ENCODE measurements at places on chromosomes 5 and 9.

GRCh38 chr5:180950291-180950949 is 38.2 kb upstream of the BTNL3 start:
- no peaks in the 10 kb centered on the region for H3K4me1 ChIP-seq
- H3K27me3 ChIP-seq: no peaks in the 10 kb centered on the region

- no peaks in the 10 kb centered on the region for H3K27me3 ChIP-seq
- H3K36me3 ChIP-seq: no peaks in the 10 kb centered on the region
- no peak overlapping the region for H3K27ac ChIP-seq
- H3K4me1 ChIP-seq: no peaks in the 10 kb centered on the region
Measured at GRCh38 chr5:39619168-39619818, 194.5 kb upstream of the DAB2 start.

DNA sequence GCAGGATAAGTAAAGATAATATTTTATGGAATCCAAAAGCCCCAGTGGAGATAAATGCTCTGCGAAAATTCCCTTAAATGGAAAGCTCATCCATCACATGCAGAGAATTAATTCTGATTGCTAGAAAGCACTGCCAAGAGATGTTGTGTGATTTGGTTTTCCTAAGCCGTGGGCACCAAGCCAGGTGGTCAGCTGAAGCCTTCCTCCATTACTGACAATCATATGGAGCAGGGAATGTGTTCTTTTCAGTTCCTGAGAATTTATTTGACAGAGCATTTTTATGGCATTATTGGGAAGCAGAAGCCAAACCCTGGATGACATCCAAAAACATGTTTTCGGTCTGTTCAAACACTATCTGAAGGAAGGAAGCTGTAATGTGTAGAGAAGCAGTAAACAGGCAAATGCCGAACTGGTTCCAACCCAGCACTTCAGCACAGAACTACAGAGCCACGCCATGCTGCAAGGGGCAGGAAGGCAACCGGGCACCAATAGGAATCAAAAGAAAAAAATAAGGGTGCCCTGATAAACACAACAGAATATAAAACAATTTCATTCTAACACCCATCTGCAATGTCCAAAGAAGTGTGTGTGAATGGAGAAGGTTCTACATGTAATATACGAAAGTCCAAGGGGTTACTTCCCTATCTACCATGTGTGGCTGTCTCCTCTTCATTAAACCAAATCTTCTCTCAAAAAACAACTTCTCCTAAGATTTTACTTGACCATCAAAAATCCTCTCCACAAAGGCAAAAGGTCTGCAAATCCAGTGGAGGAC is 12.3 kb downstream of the ARSB start:
- no peaks in the 10 kb centered on the region for H3K27me3 ChIP-seq
- H3K27ac ChIP-seq: no peak overlapping the region
- no peaks in the 10 kb centered on the region for H3K4me1 ChIP-seq
- no peak overlapping the region for H3K4me3 ChIP-seq

- DNase-seq: no peak
- H3K27ac ChIP-seq: no peak overlapping the region
- no peaks in the 10 kb centered on the region for H3K36me3 ChIP-seq
Measured at GRCh38 chr5:54603372-54603771, 85.8 kb downstream of the SNX18 start.

- peak within 1 kb of the TSS; percentile 72 for H3K4me3 ChIP-seq
- H3K27me3 ChIP-seq: no peaks in the 10 kb centered on the region
- peaks cover 30% of the 10 kb centered on the region for H3K4me1 ChIP-seq
- peak within 1 kb of the TSS; percentile 95 for H3K27ac ChIP-seq
Measured at GRCh38 chr5:100903039-100903887, at the start of gene ST8SIA4. Gene ST8SIA4 (minus strand): TSS chr5:100903282. CDS start chr5:100902955, 327 bp downstream.

- no peaks in the 10 kb centered on the region for H3K36me3 ChIP-seq
- no peak overlapping the region for H3K27ac ChIP-seq
- no peaks in the 10 kb centered on the region for H3K4me1 ChIP-seq
- no peak for DNase-seq
- no peak overlapping the region for H3K4me3 ChIP-seq
- H3K27me3 ChIP-seq: no peaks in the 10 kb centered on the region
Measured at GRCh38 chr9:109901201-109901600, 121.2 kb downstream of the PALM2AKAP2 start.

GRCh38 chr9:123365287-123365880 is 9.4 kb downstream of the CRB2 start:
- H3K27ac ChIP-seq: no peak overlapping the region
- no peak overlapping the region for H3K4me3 ChIP-seq
- H3K36me3 ChIP-seq: no peaks in the 10 kb centered on the region
- peaks cover under 1% of the 10 kb centered on the region for H3K4me1 ChIP-seq
- no peak for DNase-seq

- H3K36me3 ChIP-seq: no peaks in the 10 kb centered on the region
- no peaks in the 10 kb centered on the region for H3K4me1 ChIP-seq
- no peak for DNase-seq
- no peak overlapping the region for H3K4me3 ChIP-seq
- H3K27me3 ChIP-seq: no peaks in the 10 kb centered on the region
Measured at GRCh38 chr5:32330126-32330971, 17.6 kb upstream of the MTMR12 start.

GRCh38 chr5:37888476-37888875 is 48.6 kb upstream of the GDNF start:
- H3K27me3 ChIP-seq: no peaks in the 10 kb centered on the region
- no peak for DNase-seq
- no peak overlapping the region for H3K4me3 ChIP-seq
- H3K36me3 ChIP-seq: no peaks in the 10 kb centered on the region

- H3K27ac ChIP-seq: no peak overlapping the region
- no peak overlapping the region for H3K4me3 ChIP-seq
- DNase-seq: no peak
- H3K36me3 ChIP-seq: no peaks in the 10 kb centered on the region
- no peaks in the 10 kb centered on the region for H3K27me3 ChIP-seq
Measured at GRCh38 chr9:16221366-16221765, 649.1 kb downstream of the BNC2 start.

GRCh38 chr5:32506799-32507198 is 62.3 kb upstream of the ZFR start:
- no peaks in the 10 kb centered on the region for H3K36me3 ChIP-seq
- H3K27me3 ChIP-seq: no peaks in the 10 kb centered on the region
- H3K4me1 ChIP-seq: peaks cover 3% of the 10 kb centered on the region
- no peak overlapping the region for H3K4me3 ChIP-seq
- no peak for DNase-seq

- DNase-seq: no peak
- H3K27ac ChIP-seq: no peak overlapping the region
- no peaks in the 10 kb centered on the region for H3K27me3 ChIP-seq
- peaks cover 6% of the 10 kb centered on the region for H3K4me1 ChIP-seq
Measured at GRCh38 chr5:139186752-139187326, 11.3 kb downstream of the SIL1 start.

- no peak for DNase-seq
- H3K27ac ChIP-seq: no peak overlapping the region
- H3K4me3 ChIP-seq: no peak overlapping the region
- no peaks in the 10 kb centered on the region for H3K36me3 ChIP-seq
- H3K4me1 ChIP-seq: no peaks in the 10 kb centered on the region
- H3K27me3 ChIP-seq: no peaks in the 10 kb centered on the region
Measured at GRCh38 chr5:55471468-55471867, 63.3 kb downstream of the PLPP1 start.

- H3K36me3 ChIP-seq: no peaks in the 10 kb centered on the region
- no peaks in the 10 kb centered on the region for H3K4me1 ChIP-seq
- no peak for DNase-seq
- no peak overlapping the region for H3K27ac ChIP-seq
- no peaks in the 10 kb centered on the region for H3K27me3 ChIP-seq
- H3K4me3 ChIP-seq: no peak overlapping the region
Measured at GRCh38 chr5:23072179-23072578, 219.0 kb upstream of the CDH12 start.

DNA sequence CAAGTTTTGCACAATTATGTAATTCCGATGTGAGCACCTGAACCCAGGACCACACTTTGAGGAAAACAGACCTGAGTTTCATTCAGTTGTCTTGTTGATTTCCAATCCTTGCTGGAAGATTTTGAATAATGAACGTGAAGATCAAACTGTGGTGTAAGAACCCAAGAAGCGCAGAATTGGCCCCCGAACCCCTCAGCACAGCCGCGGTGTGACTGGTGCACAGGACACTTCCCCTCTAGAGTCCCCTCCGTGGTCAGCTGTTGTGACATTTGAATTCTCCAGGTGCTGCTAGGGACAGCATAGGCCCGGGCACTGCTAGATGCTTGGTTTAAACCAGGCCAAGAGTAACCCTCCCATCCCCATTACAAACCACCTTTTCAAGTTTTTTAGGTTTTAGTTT is 1.7 kb downstream of the BRD3OS start:
- no peaks in the 10 kb centered on the region for H3K27me3 ChIP-seq
- no peak for DNase-seq
- no peak overlapping the region for H3K27ac ChIP-seq
- peaks cover 14% of the 10 kb centered on the region for H3K4me1 ChIP-seq

DNA sequence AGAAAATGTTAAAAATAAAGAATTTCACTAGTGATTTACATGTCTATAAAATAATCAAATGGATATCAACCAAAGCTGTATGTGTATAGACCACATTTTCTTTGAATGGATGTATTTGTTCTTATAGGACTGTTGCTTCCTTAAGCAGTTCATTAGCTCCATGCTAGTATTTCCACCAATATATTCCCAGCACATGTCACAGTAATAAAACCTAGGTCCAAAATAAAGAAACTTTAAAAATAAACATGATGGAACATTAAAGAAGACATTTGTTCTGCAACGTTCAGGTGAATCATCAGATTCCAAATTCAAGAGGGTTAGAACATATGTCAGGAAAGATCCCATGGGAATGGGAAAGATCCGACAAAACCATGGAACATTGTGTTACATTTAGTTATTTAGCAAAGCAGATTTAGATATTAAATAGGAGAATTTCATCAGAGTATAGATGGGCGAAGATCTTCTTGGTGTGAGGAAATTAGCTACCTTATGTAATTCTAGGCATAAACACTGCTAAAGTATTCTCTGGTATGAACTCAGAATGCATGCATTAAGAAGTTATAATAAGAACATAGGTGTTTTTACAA is 490.7 kb downstream of the CDH18 start:
- H3K4me3 ChIP-seq: no peak overlapping the region
- H3K4me1 ChIP-seq: no peaks in the 10 kb centered on the region
- H3K27ac ChIP-seq: no peak overlapping the region
- no peaks in the 10 kb centered on the region for H3K27me3 ChIP-seq

All from natural killer cell (primary cell).